ENCODE measurements at places on chromosomes 16 and 17.

GRCh38 chr17:45686250-45686649 is 97.9 kb upstream of the CRHR1 start:
- DNase-seq: no peak

DNA sequence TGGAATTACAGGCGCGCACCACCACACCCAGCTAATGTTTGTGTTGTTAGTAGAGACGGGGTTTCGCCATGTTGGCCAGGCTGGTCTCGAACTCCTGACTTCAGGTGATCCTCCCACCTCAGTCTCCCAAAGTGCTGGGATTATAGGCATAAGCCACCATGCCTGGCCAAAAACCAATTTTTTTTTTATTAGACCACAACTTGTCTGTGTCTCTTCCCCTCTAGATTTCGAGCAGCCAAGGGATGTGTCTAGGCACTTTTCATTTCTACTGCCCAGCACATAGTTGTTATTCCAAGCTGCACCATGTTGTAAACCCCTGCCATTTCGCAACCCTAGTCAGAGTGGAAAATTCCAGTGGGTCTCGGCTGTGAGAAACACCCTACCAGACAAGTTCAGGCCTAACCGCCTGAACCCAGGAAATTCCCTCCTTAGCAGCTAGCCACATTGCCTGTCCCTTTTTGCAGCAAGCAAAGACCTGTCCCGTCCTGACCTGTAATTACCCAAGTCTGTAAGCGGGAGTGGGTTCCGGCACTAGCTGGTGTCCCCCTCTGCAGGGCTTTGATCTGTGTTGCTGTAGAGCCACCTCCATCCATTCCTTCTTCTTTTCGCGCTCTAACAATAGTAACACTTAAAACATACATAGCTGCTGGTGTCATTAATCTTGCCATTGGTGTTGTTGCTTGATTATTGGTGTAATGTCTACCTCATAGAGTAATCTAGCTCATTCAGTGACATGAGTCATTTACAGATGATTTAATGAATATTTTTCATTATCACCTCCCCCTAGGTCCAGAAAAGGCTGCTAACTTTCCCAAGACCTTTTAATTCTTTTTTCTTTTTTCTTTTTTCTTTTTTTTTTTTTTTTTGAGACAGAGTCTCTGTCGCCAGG is 77.3 kb upstream of the ATF7IP2 start:
- DNase-seq: no peak

GRCh38 chr16:11104168-11105037 is 151.6 kb downstream of the SOCS1 start:
- DNase-seq: no peak

DNA sequence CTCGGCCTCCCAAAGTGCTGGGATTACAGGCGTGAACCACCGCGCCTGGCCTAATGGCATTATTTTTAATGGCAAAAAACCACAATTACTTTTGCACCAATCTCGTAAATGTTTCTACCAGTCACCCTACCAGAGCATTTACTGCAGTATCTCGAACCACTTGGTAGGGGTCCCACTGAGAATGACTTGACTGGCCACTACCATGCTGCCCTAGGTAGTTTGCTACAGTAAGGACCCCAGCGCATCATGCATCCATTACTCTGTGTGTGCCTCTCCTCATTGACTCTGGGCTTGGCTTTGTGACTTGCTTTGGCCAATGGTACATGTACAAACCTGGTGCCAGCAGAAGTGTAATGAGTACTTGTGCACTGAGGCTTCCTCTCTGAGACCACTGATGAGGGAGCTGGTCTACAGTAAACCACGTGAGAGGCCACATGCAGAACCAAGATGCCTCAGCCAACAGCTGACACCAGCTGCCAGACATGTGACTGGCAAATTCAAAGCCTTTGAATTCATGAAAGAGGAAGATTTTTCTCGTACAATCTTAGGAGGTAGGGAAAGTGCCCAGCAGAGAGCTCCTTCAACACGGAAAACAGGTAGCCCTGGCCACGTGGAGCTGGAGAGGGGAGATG is 421.7 kb upstream of the C16orf82 start:
- DNase-seq: peak; percentile 25

GRCh38 chr17:72839131-72839725 is 253.3 kb downstream of the SLC39A11 start:
- no peak for DNase-seq

DNA sequence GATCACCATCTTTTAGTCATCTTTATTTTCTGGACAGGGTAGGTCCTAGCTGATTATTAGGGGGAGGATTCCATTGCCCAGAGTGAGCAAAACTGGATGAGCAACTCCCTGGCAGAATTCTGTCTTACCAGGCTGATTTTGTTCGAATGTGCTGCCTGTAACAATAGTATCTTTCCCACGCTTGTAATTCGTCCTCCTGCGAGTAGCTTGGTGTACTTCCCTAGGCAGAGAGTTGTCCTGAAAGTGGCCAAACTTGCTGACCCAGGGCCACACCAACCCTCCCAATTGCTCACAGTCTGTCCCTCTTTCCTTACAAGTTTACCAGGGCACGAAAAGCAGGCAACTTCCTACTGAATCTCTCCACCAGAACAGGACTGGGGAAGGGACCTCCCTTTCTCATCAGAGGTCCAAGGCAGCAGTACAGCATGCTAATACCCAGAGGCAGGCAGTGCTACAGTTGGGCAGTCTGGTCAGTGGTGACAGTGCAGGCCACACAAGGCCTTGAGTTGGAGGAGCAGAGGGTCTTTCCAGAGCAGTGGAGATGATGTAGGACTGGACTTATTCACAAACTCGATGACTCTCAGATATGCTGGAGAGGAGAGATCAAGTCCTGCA is 67.8 kb upstream of the NLK start:
- no peak for DNase-seq

GRCh38 chr17:62032480-62032879 is 32.6 kb downstream of the MED13 start:
- DNase-seq: no peak

GRCh38 chr16:69064764-69065313 is 40.6 kb upstream of the HAS3 start:
- DNase-seq: no peak

- DNase-seq: no peak
These were observed 42.9 kb upstream of the NUDT7 start for GRCh38 chr16:77679391-77679790.

DNA sequence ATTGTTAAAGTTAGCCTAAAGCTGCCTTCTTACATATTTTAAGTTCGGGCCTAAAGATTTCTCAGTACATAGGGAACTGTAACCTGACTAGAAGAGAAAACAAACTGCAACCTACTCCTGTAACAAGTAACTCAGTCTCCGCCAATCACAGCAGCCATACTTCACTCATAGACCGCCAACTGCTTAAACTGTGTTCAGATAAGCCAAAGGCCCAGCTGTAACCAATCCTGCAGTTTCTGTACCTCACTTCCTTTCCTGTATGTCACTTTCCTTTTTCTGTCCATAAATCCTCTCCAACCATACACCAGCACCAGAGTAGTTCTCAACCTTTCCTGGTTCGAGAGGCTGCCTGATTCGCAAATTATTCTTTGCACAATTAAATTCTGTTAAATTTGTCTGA is 41.5 kb downstream of the GLG1 start:
- no peak for DNase-seq

GRCh38 chr16:2054543-2055245 is 6.9 kb downstream of the TSC2 start:
- DNase-seq: no peak

GRCh38 chr16:56372013-56372634 is 53.2 kb downstream of the AMFR start:
- DNase-seq: peak; percentile 68

GRCh38 chr17:66277191-66277590 is 25.2 kb upstream of the PRKCA start:
- DNase-seq: no peak

GRCh38 chr17:42018339-42018738 is 1.1 kb upstream of the DNAJC7 start:
- no peak for DNase-seq
